ENCODE measurements at places on chromosomes 16 and 17.

GRCh38 chr17:79232957-79233356 is 158.3 kb downstream of the ENGASE start:
- DNase-seq, result no peak

DNA sequence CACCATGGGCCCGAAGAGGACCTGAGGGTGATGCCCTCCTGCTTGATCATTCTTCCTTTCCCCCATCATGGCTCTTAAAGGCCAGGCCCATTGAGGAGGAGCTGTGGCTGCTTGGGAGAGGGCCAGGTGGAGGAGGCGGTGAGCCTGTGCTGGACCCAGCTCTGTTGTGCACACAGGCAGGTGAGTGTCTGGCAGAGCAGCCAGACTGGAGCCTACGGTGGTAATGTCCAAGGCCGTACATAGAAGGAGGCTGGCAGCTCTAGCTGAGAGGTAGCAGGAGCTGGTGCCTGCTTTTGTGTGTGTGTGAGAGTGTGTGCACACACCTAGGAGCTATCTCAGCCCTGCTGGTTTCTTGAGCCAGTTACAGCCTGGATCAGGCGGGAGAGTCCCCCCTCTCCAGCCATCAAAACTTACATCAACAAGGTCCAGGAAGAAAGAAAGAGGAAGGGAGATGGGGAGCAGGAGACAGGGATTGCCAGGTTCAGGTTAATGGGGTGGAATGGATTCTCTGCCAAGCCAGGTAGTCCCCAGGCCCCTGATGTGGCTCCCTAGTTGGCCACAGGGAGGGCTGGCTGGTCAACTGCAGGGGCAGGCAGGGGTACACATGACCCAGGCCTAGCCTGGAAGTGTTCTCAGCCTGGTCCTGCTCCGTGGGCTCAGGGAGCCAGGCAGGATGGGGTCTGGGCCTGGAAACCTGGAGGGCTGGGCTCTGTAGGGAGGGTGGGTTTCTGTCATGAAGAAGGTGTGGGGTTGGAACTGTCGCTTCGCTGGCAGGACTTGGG is 107.1 kb downstream of the RAP1GAP2 start:
- DNase-seq, result no peak

DNA sequence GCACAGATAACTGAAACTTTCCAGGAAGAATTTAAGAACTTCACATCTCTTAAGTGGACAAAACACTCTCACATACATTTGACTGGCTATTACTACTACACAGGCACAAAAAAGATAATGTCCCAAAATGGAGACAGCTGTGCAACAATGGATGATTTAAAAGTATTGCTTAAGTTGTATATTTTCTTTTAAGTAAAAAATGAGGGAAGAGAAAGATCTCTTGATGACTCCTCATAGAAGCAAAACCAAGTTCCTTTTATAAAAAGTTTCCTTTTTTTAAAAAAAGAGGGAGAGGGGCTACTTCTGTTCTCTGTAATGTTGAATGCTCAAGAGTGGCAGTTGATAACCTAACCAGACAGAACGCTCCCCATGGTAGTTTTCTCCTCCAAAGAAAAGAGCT is 195.5 kb downstream of the ZFHX3 start:
- DNase-seq, result no peak

DNA sequence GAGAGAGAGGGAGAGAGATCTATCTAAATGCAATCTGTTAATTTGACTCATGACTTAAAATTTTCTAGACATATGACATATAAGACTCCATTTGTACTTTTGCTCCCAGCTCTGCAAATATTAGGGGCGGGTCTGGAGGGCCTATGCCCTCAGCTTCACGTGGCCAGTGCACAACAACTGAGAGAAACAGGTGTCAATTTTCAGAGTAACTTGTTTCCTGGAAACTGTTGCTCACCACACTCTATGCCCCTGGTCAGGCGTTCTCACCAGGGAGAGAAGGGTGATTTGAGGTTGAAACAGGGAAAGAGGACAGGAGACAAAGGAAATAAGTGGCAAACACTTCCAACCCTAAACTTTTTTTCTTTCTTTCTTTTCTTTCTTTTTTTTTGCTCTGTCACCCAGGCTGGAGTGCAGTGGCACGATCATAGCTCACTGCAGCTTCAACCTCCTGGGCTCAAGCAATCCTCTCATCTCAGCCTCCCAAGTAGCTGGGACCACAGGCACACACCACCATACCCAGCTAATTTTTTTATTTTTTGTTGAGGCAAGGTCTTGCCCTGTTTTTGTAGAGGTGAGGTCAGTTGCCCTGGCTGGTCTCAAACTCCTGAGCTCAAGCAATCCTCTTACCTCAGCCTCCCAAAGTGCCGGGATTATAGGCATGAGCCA is 270.0 kb downstream of the SLC39A11 start:
- DNase-seq, result no peak

DNA sequence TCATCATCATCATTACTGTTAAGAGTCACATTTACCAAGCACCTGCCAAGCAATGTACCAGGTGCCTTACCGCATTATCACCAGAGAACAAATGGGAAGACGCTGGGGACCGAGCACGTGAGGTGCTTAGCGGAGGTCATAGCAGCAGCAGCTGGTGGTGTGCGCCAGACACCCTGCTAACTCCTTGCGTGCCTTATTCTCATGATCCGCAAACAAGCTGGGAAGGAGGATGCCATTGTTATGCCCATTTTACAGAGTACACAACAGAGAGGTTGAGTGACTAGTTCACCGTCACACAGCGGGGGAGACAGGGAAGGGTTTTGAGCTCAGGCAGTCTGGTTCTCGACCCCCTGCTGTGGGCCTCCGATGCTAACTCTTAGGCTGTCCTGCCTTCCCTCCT is 7.3 kb downstream of the ATP2A3 start:
- DNase-seq, result no peak

GRCh38 chr17:77637818-77638575 is 320.5 kb upstream of the TNRC6C start:
- DNase-seq, result peak; percentile 36

DNA sequence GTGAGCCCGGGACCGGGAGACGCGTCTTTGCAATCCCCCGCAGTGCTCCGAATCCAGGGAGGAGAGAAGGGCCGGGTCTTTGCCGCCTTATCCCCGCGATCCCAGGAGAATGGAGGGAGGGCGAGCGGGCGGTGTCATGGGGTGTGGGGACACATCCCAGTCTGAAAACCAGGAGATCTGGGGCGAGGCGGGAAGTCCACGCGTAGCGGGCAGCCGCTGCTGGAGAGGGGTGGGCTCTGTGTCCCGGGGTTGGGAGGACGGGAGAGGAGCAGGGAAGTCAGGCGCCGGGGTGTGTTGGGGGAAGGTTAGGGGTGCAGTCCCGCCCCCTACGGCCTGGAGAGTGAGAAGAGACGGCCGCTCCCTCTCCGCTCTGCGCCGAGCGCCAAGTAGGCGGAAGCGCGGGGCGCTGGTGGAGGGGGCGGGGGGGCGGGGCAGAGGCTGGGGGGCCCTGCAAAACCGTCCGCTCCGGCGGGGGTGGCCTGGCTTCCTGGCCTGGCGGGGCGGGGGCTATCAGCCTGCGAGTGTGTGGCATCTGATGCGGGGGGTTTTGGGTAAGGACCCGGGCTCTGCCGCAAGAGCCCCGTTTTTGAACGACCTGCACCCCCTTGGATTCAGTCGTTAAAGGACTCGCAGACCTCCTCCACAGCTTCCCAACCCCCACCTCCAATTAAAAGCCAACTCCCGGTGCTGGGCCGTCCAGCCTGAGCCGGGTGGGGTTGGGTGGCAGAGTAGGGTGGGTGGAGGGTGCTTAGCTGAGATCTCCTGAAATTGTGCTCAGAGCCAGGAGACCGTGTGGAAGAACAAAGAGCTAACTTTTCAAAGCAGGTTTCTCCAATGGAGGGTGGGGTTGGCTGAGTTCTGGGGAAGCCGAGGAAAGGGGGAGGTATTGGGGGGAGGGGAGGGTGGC is 654 bp downstream of the LASP1 start:
- DNase-seq, result peak; percentile 40

DNA sequence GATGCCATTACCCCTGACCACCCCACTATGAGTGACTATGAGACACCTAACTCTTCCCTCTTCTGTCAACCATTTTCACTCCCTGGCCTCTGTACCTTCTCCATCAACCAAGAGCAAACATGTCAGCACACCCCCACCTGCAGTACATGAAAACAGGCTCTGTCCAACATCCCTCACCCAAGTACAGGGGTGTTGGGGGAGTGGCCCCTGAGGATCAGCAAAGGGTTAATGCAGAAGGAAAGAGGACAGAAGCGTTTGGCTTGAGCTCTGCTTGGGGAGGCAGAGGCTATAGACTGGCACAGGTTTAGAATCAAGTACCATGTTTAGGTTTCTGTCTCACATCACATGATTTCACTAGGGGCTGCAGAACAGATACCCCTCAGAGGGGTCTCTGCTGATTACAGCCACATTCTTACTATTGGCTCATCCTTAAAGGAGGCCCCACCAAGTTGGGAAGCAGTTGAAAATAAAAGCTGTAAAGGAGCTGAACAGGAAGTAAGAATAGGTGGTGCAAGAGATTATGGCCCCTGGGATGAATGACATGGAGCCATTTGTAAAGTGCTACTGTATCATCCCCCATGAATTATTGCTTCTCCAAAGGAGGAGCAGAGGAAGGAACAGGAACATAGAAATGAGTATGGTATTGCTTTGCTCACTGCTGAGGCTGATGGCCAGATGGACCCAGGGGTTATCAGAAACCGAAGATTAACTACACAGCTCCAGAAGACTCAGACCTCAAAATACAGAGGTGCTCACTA is 2.4 kb upstream of the PSMC3IP start:
- no peak for DNase-seq

DNA sequence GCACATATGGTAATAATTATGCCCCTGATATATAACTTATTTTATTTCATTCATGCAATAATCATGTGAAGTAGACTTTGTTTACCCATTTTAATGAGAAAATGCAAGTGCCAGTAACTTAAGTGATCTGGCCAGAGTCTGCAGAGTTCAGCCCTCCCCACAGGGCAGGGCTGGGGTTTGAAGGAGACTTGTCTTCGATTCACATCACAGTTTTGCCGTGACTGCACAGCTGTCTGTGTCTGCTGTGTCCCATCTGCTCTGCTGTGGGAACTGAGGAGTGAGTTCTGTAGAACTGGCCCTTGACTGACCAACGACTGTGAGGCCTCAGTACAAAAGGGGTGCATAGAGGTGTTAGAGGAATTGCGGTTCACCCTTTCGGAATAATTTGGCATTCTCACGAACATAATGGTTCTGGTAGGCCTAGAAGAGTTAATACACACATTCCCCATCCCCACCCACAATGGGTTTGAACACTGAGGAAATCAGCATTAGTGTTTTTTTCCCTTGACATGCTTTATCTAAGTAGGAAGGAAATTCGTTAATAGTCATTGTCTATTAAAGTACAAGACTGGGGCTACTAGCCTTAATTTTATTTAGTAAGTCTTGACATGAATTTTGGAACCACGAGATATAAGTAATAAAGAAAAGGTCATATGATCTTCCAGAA is 113.6 kb upstream of the MON1B start:
- no peak for DNase-seq

GRCh38 chr16:50747207-50747956 is 5.5 kb downstream of the CYLD start:
- DNase-seq, result no peak

GRCh38 chr17:67569015-67569451 is 148.7 kb upstream of the NOL11 start:
- DNase-seq, result no peak

DNA sequence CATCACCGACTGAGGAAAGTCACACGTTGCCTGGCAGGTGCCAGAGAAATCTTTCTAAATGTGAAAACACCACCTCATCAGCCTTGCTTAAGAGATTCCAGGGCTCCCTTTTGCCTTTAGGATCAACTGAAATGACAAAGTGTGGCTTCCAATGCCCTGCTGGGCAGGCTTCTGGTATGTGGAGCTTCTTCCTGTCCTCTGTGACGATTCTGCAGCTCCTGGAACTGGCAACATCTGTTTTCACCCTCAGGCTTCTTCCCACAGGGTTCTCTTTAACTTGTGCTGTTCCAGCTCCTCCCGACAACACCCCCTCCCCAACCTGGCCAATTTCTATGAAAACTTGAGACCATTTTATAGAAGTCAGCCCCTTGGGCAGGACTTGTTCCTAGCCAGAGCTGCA is 4.8 kb upstream of the ZDHHC1 start:
- no peak for DNase-seq

DNA sequence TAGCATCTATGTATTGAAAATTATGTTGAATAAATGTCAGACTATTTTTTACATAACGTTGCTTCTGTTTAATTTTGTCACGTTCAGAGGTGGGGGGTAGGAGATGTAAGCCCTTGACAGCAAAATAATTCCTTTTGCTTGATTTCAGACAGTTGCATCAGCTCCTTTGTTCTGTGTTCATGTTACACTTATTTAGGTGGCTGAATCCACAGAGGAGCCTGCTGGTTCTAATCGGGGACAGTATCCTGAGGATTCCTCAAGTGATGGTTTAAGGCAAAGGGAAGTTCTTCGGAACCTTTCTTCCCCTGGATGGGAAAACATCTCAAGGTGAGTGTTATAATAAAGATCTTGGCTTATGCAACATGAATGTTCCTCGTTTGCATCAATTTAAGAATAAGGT is 4.5 kb downstream of the HERPUD1 start:
- DNase-seq, result no peak

DNA sequence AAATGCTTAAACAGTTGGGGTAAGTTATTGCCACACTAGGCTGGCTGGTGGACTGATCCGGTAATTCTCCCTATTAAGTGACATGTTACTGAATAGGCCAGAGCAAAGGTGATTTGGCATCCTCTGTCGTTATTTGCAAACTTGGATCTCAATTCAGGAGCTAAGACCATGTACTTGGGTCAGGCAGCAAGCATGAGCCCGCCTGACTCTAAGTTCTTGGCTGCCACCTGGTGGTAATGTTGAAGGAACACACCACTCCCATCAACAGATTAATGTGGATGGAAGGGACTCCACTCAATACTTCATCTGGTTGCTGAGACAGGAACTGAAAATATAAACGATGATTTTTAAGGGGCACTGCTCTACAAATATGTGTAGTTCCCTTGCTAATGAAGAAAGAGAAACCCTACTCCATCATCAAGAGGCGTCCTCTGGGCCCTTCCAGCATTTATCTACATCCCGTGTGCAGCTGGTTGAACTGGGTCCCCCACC is 70.8 kb downstream of the EMP2 start:
- DNase-seq, result peak; percentile 71

DNA sequence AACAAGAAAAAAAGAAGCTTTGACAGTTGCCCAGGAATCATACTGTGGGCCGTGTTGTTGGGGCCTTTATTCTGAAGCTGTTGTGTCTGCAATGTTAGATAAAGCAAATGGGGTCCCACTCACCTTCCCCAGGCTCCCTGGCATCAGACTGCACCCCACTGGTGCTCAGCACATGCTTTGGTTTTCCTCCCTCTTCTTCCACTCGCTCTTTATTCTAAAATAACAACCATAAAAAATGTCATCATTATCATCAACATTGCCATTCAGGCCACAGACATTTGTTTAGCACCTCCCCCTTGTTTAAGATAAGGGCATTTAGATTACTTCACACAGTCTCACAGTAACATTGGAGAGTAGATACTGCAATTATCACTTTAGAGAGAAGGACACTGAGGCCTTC is 8.2 kb downstream of the MYLK3 start:
- no peak for DNase-seq

GRCh38 chr17:78344666-78345065 is 15.2 kb downstream of the SOCS3 start:
- DNase-seq, result no peak
